ENCODE measurements at places on chromosomes 3 and 15. TPM values are rescaled to one million over a fixed set of nuclear protein-coding genes. Genes with fewer than 3 reads are reported as not detected.
A peak's percentile ranks its signal among the peaks of the same experiment; 100 is the strongest.

Gene MAPK6
- total RNA-seq, result 25.1 TPM

Gene CDC25A
- total RNA-seq, result 4.7 TPM

Gene GNB4
- total RNA-seq, result 53.0 TPM

Gene TUBGCP4
- total RNA-seq, result 20.8 TPM

- no peak for DNase-seq
These were observed 35.0 kb downstream of the RASA2 start for GRCh38 chr3:141521781-141522180.

- peak; percentile 70 for DNase-seq
These were observed 3.7 kb upstream of the MYL3 start for GRCh38 chr3:46866720-46867549.

DNA sequence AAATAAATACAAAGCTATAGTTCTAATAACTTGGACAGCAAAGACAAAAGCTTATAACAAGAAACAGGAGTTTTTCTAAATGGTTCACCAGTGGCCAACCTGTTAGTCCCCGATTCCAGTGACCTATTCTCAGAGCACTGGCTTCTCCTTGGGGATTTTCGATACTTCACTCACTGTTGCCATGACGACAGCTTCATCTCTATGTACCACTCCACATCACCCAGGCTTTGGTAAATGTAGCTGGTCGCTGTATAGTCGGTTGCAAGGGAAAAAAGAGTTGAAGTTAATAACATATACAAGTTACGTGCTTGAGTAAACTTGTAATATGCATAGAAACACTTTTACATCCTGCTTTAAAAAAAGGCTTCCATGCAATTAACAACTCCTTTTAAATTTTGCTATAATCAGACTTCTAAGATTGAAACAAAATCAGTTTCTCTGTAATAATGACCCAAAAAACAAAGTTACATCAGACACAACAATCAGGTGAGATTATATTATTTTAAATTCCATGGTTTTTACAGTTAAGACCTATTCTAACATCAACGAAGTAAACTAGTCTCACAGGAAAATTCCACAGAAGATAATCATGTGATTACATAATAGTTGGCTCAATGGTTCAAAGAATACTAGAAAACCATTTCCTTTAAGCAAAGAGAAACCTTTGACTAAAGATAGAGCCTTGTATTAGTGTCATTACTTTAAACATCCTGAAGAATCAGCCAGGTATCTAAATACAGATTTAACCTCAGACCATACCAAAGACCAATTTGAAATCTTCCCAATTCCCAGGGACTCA, 2.9 kb downstream of the CCNL1 start:
- no peak for DNase-seq

- DNase-seq, result no peak
These were observed 31.7 kb upstream of the LINGO1 start for GRCh38 chr15:77664428-77664827.

DNA sequence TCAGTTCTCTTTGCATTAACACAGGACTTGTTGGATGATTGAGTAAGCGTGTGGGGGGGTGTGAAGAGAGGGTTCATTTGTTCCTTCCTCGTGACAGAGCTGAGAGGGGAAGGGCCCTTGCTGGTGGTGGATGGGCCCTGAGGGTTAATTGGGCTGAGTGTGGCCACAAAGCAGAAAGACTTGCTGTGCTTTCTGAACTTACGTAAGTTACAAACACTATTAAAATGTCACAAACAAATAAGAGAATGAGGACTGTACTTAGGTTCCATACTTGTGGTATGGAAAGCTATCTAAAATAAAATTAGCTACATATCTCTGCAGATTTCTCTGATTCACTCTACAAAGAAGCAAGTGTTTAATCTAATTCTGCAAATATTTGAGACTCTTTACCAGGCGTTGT, 231.3 kb downstream of the LPP start:
- DNase-seq, result no peak

- no peak for DNase-seq
These were observed 33.6 kb downstream of the AKAP13 start for GRCh38 chr15:85414037-85414436.

- DNase-seq, result no peak
These were observed 33.5 kb downstream of the MYL3 start for GRCh38 chr3:46829699-46830208.

- DNase-seq, result no peak
These were observed 405.9 kb upstream of the LMCD1 start for GRCh38 chr3:8095724-8096123.

DNA sequence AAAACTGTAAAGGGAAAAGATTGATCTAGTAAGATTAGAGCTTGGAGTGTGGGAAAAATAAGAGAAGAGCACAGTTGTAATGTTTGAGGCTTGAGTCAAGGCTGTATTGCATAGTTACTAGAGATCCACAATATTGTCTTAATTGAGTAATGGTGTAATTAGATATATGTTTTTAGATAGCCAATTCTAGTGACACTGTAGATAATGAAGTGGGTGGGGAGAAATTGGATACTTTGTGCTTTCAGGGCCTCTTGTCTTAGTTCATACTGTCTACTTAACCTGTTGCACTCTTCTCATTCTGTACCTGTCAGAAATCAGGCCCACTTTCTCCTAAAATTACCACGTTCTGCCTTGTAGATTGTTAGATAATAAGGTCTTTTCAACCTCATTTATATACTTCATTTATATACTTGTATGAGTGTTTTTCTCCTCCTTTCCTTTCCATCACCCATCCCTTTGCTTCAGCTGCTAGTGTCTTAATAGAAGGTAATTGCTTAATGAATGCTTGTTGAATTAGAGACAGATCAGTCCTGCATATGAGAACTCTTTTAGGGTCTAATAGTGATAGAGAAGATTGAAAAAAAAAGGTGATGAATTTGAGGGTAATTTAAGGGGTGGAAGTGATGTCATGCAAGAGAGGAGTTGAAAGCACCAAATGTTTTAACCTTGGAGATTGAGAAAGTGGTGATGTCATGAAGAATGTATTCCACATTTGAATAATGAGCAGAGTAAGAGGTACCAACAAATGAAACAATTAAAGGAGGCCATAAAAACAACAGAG, 32.0 kb downstream of the PIK3CA start:
- no peak for DNase-seq

DNA sequence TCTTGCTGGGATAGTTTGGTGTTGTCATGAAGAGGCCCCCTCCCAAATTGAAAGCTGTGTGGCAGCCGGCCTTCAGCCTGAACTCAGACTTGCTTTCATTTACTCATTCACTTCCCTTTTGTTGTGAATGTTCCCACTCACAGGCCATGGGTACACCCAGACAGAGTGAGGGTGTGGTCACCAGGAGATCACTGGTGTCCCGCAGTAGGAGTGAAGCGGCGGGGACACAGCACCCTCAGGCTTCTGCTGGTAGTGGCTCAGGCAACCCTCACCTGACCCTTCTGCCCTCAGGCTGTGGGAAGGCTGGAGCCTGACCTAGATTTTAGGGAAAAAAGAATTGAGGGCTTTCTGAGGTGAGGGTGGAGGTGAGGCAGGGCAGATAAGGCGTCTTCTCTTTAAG, 244.4 kb downstream of the SOX2 start:
- DNase-seq, result no peak

DNA sequence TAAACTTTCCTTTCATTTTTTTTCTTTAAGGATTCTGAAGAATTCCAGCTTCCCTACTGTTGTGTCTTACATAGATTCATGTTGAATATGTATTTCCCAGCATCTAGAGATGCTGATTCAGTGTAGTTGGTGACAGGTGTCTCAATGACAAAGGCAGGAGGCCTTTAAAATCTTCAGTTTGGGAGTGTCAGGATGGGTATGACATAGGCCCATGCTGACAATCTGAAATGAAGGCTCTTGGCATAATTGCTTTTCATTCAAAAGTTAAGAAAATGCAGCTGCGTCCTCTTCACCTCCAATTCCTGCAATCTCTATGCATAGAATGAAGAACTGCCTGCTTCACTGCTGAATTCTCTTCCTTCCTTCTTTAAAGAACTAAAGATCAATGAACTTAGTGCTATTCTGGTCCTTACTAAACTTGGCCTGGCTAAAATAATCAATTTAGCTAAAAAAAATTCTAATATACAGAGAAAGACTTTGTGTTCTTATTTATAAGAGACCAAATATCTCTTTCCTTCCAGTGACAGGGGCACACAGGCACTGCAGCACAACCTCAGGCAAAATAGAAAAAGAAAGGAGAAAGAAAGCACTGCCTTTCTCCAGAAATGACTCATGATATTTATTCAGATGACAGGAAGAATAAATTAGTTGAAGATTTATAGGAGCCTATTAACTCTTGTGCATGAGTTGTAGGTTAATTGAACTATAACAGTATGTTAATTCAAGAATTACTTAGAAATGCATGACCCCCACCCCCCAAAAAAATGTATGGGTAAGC, 152.6 kb upstream of the GBE1 start:
- no peak for DNase-seq

- DNase-seq, result no peak
These were observed 88.6 kb downstream of the RYK start for GRCh38 chr3:134161898-134162615.

GRCh38 chr15:76776969-76777368, 128.2 kb downstream of the SCAPER start:
- DNase-seq, result no peak

GRCh38 chr3:126432361-126433104, 37.8 kb downstream of the CFAP100 start:
- DNase-seq, result no peak

GRCh38 chr3:127215714-127216414, 22.9 kb downstream of the PRR23E start:
- no peak for DNase-seq

GRCh38 chr3:102030661-102031060, 181.3 kb downstream of the NFKBIZ start:
- DNase-seq, result no peak

GRCh38 chr3:143751643-143752178, 96.6 kb downstream of the SLC9A9 start:
- DNase-seq, result no peak

DNA sequence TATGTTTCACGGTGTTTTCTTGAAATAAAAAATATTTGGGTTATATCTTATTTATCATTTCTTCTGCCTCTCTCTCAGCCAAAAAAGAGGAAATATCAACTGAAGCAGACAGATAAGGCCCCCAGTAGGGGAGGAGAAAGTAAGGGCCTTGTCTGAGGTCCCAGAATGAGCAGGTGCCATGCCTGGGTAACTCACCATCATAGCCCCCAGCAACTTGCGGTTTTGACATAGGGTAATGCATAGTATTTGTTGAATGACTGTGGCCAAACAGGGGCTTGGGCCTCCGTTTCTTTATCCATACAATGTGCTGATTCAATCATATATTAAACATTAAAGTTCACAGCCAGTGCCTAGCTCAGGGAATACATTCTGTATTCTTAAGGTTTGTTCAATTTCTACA, 119.6 kb downstream of the ABI3BP start:
- no peak for DNase-seq

Data from left lung (tissue), 14 donors.